ENCODE measurements at places on chromosomes 2 and 18. TPM values are rescaled to one million over a fixed set of nuclear protein-coding genes. Genes with fewer than 3 reads are reported as not detected.

RGPD6 gene
- 25.7 TPM for total RNA-seq

TOGARAM2 gene
- total RNA-seq = under 0.01 TPM

E2F6 gene
- 10.1 TPM for total RNA-seq

COL3A1 gene
- 3,551 TPM for total RNA-seq

CCL20 gene
- total RNA-seq = not detected

GALNT14 gene
- total RNA-seq = 5.3 TPM

ZNF396 gene
- 3.5 TPM for total RNA-seq

C1GALT1C1L gene
- total RNA-seq = 0.20 TPM

DPP10 gene
- total RNA-seq = not detected

RNF144A gene
- total RNA-seq = 0.72 TPM

POTEJ gene
- not detected for total RNA-seq

KIDINS220 gene
- total RNA-seq = 90.3 TPM
